CD4-positive, alpha-beta T cell (primary cell): ENCODE measurements at places on chromosomes 6 and 20. TPM values are rescaled to one million over a fixed set of nuclear protein-coding genes. Genes with fewer than 3 reads are reported as not detected.

DNA sequence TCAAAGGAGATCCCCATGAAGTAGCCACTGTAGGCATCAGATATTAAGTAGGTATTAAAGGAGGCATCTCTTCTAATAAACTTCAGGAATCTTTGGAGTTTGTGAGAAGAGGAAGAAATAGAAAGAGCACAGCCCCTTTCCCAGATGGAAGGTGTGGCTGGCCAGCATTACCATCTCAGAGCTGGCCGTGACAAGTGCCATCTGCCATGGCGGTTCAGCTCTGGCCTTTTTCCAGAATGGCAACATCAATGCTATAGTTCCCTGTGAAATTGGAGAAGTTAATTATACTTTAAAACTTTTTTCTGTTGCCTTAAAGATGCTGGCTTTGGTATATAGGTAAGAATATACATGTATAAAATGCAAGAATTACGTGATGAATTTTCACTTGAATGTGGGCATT is 51.9 kb upstream of the MCUR1 start:
- DNase-seq: no peak

- no peak for DNase-seq
These were observed 115.9 kb upstream of the BMP2 start for GRCh38 chr20:6651561-6651960.

GRCh38 chr6:55886185-55886836 is 10.9 kb upstream of the BMP5 start:
- DNase-seq: no peak

GRCh38 chr20:11473983-11474382 is 443.7 kb upstream of the BTBD3 start:
- no peak for DNase-seq

- DNase-seq: no peak
These were observed 384.3 kb downstream of the CDC5L start for GRCh38 chr6:44771647-44772415.

GRCh38 chr6:32110632-32111031 is 1.5 kb upstream of the TNXB start:
- DNase-seq: no peak

GRCh38 chr6:51337277-51337676 is 518.6 kb downstream of the TFAP2B start:
- DNase-seq: no peak

DNA sequence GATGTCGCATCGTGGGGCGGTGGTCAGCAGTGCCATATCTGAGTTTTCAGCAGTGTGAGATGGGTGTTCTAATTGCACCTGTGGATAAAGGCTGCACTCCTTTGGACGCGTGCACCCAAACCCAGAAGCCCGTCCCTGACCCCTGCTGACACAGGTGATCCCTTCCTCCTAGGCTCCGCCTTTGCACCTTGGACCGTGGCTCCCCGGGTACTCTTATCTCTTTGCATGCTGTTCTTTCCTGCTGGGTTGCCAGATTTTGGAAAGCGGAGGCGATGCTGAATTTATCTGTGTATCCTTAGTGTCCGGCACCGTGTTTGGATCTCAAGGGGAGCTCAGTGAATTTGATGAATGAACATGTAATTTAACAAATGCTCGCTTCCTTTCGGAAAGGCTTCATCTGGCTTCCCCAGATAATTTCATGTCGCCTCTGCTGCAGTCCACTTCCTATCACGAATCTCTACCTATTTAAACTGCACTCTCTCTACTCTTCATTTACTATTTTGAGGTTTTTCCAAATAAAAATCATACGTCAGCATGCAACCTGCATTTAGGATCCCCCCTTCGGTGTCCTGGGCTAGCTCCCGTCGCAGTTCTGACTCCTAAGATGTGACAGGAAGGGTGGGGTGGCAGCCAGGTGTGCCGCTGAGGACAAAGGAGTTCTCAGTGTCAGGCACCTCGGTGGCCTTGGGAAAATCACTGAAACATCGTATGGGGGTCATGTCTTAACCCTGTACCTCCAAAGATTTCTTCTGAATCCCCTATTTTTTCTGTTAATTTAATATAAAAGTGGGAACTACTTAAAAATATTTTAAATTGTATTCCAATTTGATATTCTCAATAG is 753 bp upstream of the PERP start:
- peak; percentile 4 for DNase-seq

DNA sequence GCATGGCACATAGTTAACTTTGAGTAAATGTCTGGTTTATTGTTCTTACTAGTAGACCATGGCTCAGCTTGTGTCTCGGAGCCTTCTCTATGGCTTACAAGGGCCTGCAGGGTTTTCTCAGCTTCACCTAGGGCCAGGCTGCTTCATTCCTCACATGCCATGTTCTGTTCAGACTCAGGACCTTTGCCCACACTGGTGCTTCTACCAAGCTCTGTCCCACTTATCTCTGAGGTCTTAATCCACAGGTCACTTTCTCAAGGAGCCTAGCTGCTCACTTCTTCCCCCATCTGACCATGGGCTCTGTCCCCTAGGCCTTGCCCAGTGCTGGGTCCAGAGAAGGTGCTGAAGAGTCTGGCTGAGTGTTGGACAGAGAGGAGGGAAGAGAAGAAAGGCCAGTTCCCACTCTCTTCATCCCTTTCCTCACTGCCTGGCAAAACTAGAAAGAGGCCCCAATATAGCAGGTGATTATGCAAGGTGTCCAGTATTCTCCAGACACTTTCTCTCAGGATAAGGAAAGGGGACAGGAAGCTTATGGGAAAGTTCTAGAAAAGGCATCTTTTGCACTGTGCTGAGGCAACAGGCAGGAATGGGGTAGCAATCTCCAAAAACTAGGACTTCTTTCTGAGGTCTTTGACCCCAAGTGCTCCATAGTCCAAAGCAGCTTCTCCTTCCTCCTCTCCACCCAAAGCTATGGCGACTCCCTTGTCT is 40.0 kb downstream of the COX4I2 start:
- no peak for DNase-seq

DNA sequence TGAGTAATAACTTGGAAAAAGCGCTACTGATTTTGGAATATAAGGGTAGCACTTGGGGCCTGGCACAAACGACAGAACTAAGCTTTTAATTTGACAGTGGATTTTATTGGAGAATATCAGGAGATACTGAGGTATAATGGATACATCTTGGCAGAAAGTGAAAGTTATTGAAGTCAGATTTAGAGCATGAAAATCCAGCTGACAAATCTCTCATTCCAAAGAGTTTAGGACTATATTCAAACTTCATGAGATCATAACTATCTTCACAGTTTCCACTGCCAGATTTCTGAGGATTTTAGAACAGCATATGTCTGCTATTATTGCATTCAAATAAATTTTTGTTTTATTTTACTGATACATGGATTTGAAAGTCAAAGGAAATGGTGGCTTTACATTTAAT is 132.3 kb upstream of the THEMIS start:
- DNase-seq: no peak

- DNase-seq: no peak
These were observed 485 bp downstream of the ADISSP start for GRCh38 chr20:3767110-3767426.

DNA sequence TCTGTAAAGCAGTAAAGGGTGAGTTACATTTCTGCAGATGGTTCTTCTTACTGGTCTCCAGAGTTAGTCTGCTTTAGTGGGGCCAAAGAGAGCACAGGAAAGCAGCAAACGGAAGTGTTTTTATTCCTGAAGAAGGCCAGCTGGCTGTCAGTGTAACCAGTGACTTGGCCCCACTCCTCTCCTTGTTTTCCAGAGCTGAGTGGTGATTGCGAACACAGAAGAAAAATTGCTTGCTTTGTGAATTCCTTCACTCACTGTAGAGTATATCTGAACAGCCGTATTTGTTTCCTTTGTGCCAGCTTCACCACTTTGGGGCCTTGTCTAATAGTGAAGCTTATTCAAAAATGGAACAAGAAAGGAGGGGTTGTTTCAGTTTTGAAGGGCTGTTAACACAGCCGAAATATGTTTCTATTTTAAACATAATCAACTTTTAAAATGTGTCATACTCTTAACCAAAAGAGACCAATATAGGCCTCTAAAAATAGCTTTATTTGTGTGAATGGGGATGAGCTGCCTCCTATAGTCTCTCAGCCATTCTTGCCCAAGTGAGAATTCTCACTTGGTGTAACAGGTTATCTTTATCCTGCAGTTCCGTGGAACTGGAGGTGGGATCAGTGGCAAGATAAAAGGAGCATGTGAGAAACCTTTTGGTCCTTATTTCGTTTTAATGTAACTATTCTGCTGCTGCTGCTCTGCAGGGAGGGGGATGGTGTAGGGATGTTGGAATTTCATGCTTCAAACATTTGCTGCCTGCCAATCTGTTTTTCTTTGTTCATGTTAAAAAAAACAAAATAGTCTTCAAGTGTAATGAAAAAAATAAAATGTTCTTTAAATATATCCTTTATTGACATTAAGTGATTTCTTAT is 37.8 kb downstream of the ZC2HC1B start:
- no peak for DNase-seq

DNA sequence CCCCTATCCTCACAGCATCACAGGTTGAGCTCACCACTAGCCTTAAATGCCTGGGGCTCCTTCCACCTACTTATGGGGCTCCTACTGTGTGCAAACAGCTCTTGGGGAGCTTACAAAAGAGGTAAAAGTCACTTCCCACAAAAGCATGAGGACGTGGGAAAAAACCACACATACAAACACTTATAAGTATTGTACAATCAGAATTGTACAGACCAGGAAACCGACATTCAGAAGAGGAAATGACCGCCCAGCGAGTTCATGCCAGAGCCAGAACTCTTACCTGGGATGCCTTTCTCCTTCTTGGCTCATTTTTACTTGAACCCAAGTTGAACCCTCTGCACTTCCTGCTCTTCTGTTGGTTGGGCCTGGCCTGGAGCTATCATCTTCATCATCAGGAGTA is 6.3 kb upstream of the PPP1R16B start:
- DNase-seq: no peak

- DNase-seq: no peak
These were observed 17.9 kb upstream of the RUNX2 start for GRCh38 chr6:45310118-45310788.

- no peak for DNase-seq
These were observed 223.7 kb downstream of the GMDS start for GRCh38 chr6:2021713-2022125.

- no peak for DNase-seq
These were observed 447.3 kb upstream of the CITED2 start for GRCh38 chr6:139821676-139822223.

GRCh38 chr6:100503043-100503705 is 38.5 kb upstream of the SIM1 start:
- no peak for DNase-seq

- DNase-seq: no peak
These were observed 29.1 kb downstream of the LRFN2 start for GRCh38 chr6:40558102-40558501.

DNA sequence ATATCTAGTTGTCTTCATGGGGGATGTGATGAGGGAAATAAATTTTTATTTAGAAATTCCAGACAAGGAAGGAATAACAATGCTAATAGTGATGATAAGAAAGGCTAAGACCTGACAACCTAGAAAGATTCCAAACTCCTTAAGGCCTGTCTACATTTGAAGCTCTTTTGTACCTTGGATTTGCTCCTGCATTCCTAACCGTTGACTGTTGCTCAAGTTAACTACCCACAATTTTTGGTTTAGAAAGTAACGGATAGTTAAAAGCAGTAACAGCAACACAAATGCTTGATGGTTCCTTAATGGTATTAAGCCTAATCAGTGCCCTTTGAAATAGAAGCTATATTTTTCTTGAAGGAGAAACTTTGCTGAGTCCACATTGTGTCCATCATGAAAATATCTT is 52.9 kb downstream of the TRMT11 start:
- DNase-seq: no peak

DNA sequence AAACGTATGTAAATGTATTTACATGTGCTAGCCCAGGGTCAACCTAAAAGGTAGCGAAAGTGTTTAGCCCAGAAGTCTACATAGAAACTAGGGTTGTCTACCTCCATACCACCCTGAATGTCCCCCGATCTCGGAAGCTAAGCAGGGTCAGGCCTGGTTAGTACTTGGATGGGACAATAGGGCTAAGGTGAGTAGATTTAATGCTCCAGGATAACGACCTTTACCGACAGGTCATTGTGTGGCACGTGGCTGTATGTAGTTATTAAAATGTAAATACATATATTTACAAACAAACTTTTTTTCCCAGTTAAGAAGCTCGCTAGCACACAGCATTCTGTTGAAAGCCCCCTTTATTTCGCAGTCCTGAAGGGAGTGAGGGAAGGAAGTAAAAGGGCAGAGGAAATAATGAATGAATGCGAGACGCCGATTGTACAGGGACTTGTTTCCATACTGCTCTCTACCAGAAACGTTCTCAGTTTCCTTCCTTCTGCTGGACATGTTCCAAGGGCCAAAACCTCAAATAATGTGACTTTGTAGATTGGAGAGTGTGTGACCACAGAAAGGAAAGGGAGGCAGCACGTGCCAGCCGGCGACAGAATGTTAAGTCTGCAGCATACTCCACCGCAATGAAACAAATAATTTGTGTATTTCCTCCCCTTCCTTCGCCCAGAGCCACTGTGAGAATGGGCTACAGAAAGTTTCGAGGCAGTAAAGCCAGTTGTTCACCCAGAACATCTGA is 612 bp downstream of the ADAT2 start:
- peak; percentile 30 for DNase-seq

DNA sequence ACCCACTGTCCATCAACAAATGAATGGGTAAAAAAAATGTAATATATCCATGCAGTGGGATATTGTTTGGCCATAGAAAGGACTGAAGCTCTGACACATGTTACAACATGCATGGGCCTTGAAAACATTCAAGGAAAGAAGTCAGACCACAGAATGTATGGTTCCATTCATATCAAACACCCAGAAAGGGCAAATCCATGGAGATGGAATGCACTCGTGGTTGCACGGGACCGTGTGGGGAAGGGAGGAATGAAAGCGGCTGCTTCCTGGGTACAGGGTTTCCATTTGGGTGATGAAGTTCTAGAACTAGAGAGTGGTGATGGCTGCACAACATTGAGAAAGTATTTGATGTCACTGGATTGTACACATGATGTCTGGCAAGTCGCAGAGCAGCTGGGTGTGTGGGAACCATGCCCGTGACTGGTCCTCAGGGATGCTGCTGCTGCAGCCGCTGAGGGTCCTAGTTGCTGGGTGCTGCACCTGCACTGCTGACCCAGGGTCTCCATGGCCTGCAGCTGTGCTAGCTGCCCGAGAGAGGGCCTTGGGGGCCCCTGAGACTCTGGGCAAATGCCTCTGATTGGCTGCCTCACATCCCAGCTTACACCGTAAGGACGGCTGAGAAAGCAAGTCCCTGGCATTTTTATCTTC is 220.3 kb downstream of the NRN1 start:
- no peak for DNase-seq

GRCh38 chr6:87767478-87767877 is 65.4 kb upstream of the AKIRIN2 start:
- DNase-seq: no peak

PDYN gene
- not detected for total RNA-seq

SGK2 gene
- total RNA-seq: 0.38 TPM

HLA-DRB5 gene
- total RNA-seq: 12.5 TPM

METTL24 gene
- total RNA-seq: not detected

GSTA5 gene
- total RNA-seq: not detected

SLC35D3 gene
- total RNA-seq: not detected

DPPA5 gene
- not detected for total RNA-seq

PRDM13 gene
- total RNA-seq: not detected

MEP1A gene
- not detected for total RNA-seq

TXLNB gene
- total RNA-seq: 0.17 TPM
